ENCODE measurements at places on chromosomes 6 and 20. TPM values are rescaled to one million over a fixed set of nuclear protein-coding genes. Genes with fewer than 3 reads are reported as not detected.

GATA5 gene
- not detected for total RNA-seq

GNAS-AS1 gene
- total RNA-seq, result 0.81 TPM

BPIFB1 gene
- not detected for total RNA-seq

TLDC2 gene
- total RNA-seq, result 0.18 TPM

SYNDIG1 gene
- total RNA-seq, result 1.6 TPM

GCLC gene
- total RNA-seq, result 20.1 TPM

FUT9 gene
- not detected for total RNA-seq

LRRN4 gene
- total RNA-seq, result not detected

Measured in fibroblast of the aortic adventitia (primary cell).